ENCODE measurements at places on chromosomes 3 and 15.

GRCh38 chr15:61517776-61518175 lies 288.7 kb upstream of the RORA start:
- no peak for DNase-seq

GRCh38 chr3:114484919-114485318 lies 191.1 kb downstream of the TIGIT start:
- no peak for DNase-seq

DNA sequence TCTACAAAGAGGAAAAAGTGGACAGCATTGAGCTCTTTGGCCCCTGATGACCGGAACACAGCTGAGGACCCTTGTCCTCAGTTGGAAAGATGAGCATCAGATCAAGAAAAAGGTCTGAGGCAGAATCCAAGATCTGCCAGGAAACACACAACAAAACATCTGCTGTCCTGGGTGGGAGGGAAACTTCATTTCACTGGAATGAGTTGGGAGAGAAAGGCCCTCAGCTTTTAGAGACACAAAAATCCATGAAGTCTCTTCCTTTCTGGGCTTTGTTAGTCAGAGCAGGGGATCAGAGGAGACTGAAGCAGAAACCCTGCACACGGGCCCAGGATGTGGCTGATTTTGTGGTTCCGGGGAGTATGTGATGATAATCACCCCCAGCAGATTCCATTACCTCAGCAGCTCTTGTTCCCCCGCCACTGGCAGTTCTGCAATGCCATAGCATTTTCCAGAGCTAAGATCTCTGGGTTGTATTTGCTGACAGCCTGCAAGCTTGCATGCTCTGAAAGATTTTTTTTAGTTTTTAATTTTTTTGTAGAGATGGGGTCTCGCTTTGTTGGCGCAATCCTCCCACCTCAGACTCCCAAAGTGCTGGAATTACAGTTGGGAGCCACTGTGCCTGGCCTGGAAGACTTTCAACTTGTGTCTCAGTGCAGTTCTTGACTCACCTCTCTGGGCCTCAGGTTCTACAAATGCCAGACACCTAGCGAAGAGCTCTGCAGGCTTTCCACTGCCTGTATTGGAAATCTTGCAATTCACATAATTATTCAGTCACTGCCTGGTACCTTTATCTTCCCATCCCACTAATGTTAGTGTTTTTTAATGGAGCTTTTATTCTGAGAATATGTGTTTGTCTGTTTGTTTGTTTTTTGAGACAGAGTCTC lies 5.8 kb upstream of the TATDN2 start:
- DNase-seq: peak; percentile 23

DNA sequence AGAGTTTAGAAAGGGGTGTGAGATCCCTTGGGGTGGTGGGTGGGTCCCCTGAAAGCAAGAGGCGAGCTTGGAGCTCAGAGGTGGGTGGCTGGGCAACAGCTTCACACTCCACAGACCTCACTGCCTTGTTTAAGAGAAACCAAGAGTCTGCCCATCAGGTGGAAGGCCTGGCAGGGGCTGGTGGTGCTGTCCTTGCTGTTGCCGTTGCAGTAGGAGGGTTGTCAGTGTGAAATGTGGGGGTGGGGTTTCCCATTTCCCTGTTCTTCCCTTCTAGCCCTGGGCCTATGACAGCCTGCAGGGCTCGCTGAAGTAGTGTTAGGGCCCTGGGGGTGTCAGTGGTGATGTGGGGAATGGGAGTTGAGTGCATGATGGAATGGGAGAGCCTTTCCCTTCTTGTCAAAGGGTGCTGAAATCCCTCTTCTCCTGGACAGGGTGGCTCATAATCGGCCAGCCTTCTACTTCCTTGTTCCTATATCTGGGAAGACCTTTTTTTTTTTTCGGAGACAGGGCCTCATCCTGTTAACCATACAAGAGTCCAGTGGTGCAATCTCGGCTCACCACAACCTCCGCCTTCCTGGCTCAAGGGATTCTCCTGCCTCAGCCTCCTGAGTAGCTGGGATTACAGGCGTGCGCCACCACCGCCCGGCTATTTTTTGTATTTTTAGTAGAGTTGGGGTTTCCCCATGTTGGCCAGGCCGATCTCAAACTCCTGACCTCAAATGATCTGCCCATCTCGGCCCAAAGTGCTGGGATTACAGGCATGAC lies 4.3 kb downstream of the PLEKHO2 start:
- DNase-seq: no peak

GRCh38 chr3:18572809-18573208 lies 147.7 kb upstream of the SATB1 start:
- no peak for DNase-seq

GRCh38 chr3:54393150-54393549 lies 270.8 kb downstream of the CACNA2D3 start:
- DNase-seq: no peak

GRCh38 chr15:34701536-34701935 lies 53.3 kb downstream of the GJD2 start:
- no peak for DNase-seq

DNA sequence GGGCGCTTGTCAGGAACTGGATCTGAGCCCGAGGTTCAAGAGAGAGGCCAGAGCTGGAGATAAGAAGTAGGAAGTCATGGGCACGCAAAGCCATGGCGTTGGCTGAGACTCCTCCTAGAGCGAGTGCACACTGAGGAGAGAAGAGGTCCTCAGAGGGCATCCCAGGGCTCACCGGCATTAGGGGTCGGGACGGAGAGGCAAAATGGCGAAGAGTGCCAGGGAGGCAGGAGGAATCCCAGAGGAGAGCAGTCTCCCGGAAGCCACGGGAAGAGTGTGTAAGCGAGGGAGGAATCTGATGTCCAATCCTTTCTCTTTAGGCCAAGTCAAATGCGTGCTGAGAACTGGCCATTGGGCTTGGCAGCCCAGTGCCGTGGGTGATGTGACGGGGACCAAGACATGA lies 24.0 kb downstream of the EFCC1 start:
- DNase-seq: no peak

DNA sequence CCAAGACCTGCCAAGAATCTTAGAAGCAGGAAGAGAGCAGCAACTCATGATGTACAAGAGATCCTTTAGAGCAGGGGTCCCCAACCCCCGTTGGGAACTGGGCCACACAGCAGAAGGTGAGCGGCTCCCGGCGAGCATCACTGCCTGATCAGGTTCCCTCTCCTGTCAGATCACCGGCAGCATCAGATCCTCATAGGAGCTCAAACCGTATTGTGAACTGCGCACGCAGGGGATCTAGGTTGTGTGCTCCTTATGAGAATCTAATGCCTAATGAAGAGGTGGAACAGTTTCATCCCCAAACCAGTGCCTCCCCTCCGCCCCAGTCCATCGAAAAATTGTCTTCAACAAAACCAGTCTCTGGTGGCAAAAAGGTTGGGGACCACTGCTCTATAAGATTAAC lies 13.8 kb downstream of the SLC41A3 start:
- DNase-seq: no peak

GRCh38 chr3:110814170-110815007 lies 257.2 kb upstream of the NECTIN3 start:
- DNase-seq: no peak

GRCh38 chr3:36319680-36320079 lies 60.6 kb upstream of the STAC start:
- no peak for DNase-seq

DNA sequence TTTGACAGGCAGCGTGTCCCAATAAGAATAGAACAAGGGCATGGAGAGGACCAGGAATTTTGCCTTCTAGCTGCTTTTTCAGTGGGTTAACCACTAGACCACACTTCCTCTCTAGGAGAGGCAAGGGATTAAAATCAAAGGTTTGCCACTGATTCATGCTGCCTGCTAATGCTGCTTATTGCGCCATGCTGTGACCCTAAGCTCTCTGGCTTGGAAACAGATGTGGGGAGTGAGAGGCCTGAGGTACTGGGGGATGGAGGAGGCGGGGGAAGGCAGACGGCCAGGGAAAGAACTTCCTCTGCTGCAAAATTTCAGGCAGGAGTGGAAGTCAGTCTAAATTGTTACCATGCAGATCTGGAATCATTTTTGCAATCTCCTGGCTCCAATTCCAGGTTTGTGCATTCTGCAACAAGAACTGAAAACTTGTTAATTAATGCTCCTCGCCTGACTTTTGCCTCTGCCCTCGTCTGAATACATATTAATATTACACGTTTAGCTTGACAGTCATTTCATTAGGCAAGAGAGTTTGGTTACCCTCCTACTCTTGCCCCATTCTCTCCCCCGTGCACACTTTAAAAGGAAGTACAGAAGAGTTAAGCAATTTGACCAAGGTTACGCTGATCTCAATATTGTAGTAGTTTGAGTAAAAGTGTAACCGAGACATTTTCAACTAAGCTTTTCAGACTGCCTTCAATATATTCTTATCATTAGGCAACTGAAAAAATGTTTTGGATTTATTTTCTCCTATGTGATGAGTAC lies 121.7 kb upstream of the SPRED1 start:
- no peak for DNase-seq

DNA sequence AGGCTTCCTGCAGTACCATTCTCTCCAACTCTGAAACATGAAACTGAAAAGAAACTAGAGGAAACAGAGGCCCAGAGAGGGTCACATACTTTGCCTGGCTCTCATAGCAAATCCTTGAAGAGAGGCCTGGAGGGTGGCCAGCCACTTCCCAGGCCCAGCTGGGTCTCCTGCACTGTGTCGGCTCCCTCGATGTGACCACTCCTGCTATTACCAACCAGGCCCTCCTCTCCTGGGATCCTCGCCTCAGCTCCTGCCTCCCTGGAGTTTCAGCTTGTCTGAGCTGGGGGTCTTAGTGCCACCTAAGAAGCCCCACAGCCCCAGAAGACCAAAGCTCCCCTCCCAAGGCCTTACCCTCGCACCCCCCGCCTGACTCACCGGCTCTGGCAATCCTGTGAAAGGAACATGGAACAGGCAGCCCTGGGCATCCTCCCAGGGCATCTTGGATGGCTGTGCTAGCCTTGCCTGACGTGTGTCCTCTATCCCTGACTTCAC lies 4.6 kb downstream of the LOXL1 start:
- no peak for DNase-seq

DNA sequence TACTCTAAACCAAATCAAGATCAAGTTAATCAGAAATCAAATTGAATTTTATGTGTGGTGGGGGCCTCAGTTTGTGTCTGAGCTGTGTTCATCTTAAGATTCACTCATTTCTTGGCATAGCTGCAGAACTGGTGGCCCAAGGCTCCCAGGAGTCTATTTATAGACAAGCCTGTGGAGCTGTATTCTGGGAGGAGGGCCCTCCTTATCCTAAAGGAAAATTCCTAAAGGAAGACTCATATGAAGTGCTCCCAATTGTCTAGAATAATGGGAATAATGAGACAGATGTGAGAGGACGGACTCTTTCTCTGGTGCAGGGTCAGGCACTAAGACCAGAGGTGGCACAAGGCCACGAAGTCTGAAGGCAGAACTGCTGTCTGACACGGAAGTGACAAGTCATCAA lies 38.9 kb downstream of the C3orf85 start:
- DNase-seq: no peak

GRCh38 chr15:70478251-70478990 lies 284.9 kb downstream of the UACA start:
- DNase-seq: no peak

DNA sequence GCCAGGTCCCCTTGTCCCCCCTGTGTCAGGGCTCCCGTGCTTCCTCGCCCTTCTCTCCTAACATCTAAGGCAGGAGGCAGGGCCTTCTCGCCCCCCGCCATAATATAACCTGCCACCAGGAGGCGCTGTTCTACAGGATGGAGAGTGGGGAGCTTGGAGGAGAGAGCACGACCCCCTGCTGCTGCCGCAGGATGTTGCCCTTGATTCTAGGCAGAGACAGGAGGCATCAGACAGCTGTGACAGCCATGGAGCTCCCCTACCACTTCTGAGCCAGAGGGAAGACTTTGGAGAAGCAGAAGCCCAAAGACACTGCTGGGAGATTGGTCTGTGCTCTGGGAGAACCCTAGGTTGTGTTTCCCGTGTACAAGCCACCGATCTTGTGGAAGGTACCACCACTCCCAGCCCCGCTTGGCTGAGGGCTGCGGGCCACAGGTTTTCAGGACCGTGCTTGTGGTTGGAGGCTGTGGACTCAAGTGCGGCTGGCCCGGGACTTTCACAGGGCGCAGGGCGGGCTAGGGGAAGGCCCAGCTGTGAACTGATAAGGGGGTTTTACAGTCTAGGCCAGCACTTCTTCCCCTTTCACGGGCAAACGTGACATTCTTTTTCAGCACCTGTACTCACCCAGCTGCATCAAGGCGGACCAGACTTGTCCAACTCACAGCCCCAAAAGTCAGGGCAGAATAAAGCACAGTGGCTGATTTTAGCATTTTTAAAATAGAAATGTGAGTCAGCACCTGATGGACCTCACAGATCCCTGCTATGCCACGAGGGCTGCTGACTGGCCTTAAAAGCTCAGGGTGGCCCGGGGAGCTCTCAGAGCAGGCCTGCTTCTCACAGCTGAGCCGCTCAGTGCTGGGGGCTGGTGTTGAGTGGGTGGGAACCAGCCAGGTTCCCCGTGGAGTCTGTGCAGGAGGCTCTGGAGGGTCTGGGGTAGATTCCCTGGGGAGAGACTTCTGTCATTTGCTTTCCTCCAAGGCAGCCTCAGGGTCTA lies 2.6 kb upstream of the TIGIT start:
- DNase-seq: peak; percentile 98

GRCh38 chr3:82078246-82078645 lies 316.8 kb upstream of the GBE1 start:
- no peak for DNase-seq

- no peak for DNase-seq
These were observed 34.4 kb upstream of the SLC6A1 start for GRCh38 chr3:10957976-10958749.
